ENCODE measurements at places on chromosomes 4 and X.

DNA sequence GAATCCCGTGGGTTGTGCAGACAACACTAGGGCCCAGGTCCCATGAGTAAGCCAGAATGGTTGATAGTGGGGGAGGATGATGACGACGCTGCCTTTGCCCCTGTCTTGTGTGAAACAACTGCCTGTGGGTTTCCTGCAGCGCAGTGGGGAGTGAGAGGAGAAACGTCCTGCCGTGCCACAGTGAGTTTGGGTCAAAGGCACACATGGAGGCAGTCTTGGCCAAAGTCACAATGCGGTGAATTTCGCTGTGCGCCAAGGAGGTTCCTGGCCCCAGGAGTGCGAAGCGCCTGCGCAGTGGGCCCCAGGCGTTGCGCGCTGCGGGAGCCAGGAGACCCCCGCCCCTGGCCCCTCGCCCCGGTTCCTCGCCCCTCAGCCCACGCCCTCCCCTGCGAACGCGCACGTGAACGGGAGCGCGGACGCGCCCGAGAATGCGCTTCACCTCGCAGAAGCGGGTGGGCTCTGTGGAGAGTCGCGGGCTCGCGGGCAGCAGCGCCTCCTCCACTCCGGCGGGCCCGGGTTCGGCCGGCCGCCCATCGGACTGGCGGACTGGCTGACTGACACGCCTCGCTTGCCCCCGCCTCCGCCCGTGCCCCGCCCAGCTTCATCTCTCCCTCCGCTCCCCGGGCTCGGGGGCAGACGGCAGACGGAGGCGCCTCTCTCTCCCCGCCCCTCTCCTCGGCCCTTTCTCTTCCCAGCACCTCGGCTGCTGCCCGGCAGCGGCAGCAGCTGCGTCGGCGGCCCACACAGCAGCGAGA is at the start of gene NUDT10:
NUDT10 (plus strand) TSS at position 635 of the 755 bp plus-strand sequence. CDS start 144 bp downstream, outside the sequence.
- DNase-seq, result no peak

DNA sequence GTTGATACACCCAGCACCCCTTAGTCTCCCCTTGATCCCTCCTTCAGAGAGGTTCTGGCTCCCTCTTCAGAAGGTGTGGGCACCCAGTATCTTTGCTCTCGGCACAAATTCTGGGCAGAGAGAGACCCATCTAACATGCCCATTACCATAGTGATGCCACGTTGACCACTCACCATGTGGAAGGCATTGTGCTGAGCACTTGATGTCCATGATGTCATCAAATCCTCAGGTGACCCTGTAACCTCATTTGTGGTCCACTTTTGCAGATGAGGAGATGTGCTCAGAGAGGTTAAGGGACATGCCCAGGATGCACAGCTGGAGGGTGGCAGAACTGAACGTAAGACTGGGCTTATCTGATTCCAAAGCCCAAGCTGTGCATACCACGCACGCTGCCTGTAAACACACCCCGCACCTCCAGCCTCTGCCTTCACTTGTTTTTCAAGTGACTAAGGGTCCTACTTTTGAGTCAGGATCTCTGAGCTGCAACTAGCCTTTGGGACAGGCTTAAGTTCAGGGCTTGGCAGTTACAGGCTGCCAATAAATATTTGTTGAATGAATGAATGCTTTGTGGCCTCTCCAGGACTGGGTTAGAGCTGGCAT is 55.2 kb downstream of the HTRA3 start:
- no peak for DNase-seq

DNA sequence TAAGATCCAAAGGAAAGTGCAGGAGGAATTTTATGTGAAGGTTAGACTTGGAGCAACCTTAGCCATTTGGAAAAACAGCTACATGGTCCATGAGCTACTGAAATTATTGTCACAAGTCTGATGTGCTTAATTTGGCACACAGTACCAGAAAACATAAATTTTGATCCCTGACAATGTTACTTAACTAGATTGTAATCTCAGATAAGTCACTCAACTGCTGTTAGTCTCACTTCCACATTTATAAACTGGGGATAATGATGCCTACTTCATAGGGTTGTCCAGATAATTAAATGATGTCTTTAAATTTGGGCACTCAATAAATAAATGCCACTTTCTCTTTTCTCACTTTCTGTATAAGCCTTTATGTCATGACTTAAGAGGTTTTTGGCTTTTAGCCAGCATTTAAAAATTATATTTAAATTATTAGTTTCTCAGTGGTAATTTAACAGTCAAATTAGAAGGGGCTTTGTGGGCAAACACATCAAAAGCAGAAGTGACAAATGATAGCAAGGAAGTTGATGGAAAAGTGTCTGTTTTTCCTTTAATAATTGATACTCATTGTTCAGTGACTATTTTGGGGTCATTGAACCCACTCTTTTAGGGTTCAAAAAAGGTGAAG is 58.3 kb downstream of the PAQR3 start:
- no peak for DNase-seq

- DNase-seq, result no peak
Measured at GRCh38 chr4:105293360-105293759, 146.7 kb downstream of the TET2 start.

- DNase-seq, result no peak
Measured at GRCh38 chr4:82256718-82257117, 117.1 kb downstream of the HNRNPD start.

Measured in stimulated activated CD4-positive, alpha-beta T cell treated with anti-CD3 and anti-CD28 coated beads, TNF-alpha, amount 100 ng/mL, for 48 hours (primary cell).